GOT3 (cell line): ENCODE measurements at places on chromosomes 12 and 14.

- DNase-seq, result no peak
These were observed 1133.3 kb downstream of the BCL11B start for GRCh38 chr14:98138666-98139065.

- no peak for DNase-seq
These were observed 64.4 kb downstream of the FBXL14 start for GRCh38 chr12:1529862-1530591.

DNA sequence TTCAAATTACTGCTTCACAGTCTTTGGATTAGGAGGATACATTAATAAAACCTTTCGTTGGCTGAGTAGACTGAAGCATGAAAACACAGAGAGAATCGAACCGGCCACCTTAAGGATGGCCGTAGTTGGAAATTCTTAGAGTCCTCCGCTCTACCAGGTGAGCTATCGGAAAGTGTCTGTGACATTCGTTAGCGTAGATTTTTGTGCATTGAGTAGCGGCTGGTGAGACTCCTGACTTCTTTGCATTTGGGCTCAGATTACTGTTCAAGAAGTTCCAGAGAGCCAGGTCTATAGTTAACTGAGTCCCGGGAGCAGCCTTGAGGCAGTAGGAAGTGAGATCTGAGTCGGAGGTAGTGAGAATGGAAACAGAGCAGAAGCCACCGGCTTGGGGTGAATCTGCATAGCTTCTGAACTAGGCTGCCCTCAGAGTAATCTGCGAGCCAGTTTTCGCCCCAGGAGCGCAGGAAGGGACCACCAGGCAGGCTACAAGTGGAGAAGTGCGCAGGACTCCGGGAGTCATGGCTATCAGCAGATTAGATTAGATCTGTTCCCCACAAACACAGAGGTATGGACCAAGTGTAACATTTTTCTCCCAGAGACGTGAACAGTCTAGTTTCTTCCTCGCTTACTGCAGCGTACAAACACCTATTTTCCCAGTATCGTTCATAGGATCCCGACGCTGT is 11.0 kb downstream of the OR6S1 start:
- no peak for DNase-seq

DNA sequence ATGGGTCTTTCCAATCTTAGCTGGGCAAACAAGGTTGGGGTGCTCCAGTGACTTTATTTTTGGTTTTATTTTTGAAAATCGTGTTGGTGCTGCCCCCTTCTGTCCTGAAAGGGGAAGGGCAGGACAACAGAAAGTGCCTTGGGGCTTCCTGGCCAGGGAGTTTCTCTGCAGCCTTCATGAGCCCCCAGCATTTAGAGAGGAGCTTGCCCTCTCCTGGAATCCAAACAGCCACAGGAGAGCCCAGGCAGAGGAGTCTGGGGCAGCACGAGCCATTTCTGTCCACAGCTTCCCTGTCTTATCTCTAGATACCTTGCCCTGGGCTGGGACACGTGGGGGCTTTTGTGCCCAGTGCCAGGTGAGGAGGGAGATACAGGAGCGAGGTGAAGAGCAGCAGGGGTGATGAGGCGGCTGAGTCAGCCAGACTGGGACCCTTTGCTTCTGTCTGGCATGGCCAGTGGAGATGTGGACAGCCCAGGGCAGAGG is 4.4 kb upstream of the C1RL start:
- no peak for DNase-seq

DNA sequence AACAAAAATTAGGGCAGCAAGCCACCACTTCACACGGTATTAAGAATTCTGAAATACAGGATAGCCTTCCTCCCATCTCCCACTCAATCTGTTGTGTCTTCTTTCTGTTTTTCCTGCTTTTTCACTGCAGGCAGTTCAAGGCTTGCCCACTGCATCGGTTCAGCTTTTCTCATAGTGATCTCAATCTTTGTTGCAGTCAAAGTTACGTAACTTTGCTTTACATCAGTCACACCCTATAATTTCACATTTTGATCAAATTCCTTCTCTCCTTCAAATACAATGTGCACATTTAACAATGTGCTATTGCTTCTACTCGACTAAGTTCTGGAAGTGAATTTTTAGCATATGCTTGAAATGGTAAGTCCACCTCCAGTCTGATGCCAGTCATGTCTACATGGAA is 217.6 kb downstream of the EFCAB11 start:
- DNase-seq, result no peak

- DNase-seq, result no peak
These were observed 309.8 kb upstream of the TMEM132C start for GRCh38 chr12:127957001-127957660.

DNA sequence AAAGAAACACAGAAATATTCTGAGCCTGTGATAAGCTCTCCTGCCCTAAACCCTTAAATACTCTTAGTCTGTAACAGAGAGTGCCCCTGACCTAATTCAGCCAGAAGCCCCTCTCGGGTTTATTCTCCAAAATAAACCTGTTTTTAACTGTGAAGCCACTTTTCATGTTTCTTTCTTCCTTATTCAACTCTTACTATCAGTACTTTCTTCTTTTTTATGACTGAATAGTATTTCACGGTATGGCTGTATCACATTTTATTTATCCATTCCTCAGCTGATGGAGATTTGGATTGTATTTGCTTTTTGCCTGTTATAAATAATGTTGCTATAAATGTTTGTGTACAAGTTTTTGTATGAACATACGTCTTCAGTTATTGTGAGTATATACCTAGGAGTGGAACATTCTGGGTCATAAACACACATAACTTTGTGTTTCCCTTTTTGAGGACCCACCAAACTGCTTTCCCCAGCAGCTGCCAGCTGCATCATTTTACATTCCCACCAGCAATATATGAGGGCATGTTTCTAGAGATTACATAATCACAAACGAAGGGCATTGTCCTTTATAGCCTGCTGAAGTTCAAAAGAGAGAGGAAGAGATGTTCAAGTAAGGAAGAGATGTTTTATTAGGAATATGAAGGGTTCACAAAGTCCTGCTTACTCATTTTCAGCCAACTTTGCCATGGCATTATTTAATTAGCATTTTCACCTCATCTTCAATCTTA is 199.4 kb upstream of the NUDT4 start:
- DNase-seq, result no peak

GRCh38 chr14:55099756-55100155 is 29.3 kb upstream of the LGALS3 start:
- no peak for DNase-seq

GRCh38 chr14:89667983-89668382 is 250.9 kb upstream of the FOXN3 start:
- DNase-seq, result no peak

DNA sequence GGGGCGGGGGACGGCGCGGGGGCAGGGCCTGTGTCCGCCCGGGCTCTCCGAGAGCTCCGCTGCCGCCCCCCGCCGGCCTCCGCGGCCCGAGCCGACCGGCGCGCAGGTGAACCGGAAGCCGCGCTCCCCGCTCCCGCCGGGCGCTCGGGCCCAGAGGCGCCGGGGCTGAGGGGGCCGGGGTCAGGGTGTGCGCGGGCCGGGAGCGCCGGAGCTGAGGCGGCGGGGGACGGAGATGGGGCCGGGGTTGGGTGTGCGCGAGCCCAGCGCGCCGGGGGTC is 431 bp downstream of the HIP1R start:
- DNase-seq, result no peak

DNA sequence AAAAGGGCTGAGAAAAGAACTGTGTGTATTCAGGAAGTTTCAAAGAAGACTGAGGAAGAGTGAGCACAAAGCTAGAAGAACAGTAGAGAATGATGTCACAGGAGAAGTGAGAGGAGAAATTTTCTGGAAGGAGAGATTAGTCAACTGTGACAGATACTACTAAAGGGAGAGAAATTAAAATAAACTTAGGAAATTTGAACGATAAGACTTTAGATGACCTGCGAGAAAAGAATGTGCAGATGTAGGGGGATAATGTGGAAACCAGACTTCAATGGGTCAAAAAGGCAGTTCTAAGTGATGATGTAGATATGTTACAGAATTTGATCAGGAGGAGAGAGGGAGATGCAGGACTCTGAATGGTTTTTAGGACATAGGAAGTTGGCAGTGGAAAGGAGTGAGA is 287.4 kb downstream of the SYT1 start:
- no peak for DNase-seq

- DNase-seq, result peak; percentile 1
These were observed 355.0 kb downstream of the SNAPC1 start for GRCh38 chr14:62117010-62117750.

GRCh38 chr12:62299617-62300016 is 39.4 kb downstream of the USP15 start:
- DNase-seq, result no peak

DNA sequence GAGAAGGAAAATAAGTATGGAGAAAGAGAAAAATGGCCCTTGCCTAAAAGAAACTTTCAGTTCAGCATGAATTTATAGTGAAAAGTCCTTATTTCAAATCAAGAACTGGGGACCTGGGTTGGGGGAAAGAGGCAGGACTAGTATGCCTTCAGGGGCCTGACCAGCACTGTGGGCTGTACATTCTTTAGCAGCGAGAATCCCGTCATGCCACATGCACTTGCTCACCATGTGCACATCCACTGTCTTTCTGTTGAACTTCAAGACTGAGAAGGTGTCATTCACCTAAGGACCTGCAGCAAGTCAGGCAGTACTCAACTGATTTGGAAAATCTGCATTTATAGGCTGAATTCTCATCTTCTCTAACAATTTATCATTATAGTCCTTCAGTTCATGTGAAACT is 50.2 kb downstream of the RAB35 start:
- no peak for DNase-seq

DNA sequence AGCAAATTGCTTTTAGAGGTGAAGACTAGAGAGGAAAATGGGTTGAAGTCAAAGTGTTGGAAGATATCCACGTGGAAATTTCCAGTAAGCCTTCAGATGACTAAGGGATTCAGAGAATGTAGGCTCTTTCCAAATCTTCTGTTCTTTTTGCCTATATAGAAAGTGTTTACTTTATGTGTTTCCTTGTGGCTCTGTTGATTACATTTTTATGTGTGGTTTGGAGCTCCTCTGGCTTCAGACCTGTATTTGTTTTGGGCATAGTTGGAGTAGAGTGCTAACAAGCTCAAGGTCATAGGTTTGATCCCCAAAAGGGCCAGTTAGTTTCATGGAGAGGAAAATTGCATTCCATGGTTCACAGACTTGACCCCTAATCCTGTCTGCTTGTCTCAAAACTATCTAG is 91.9 kb downstream of the IGF1 start:
- DNase-seq, result no peak

- DNase-seq, result no peak
These were observed 7.3 kb downstream of the IL31 start for GRCh38 chr12:122166422-122167349.

GRCh38 chr14:105294142-105294597 is 6.6 kb downstream of the BRF1 start:
- no peak for DNase-seq

DNA sequence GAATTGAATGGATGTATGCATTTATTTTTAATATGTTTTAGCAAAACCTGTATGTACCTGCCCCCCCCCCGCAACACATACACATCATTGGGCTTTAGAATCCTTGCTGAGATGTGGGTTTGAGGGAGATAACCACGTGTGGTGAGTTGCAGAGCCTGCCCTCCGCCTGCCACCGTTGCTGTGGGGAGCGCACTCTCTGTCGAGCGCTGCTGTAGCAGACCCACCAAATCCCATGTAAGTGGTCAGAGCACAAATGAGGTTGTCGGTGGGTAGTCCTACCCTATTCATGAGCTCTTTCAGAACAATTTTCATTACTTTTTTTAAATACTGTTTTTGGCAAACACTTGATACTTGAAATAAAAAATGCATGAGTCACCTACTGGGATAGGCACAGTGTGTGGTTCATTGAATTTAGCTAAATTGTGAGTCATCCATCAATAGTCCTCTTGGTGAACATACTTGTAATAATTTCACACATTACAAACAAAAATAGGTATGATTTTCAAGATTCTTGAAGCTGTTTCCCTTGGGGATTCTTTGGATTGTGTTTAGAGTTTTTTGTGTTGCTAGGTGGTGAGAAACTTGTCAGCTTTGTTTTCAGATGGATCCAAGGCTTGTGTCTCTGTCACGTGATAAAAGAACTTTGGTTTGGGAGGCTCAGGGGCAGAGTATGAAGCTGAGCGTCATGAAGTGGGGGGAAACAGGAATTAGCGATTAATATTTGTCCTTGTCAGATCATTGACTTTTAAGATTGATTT is 107.6 kb downstream of the PTCSC3 start:
- DNase-seq, result no peak

DNA sequence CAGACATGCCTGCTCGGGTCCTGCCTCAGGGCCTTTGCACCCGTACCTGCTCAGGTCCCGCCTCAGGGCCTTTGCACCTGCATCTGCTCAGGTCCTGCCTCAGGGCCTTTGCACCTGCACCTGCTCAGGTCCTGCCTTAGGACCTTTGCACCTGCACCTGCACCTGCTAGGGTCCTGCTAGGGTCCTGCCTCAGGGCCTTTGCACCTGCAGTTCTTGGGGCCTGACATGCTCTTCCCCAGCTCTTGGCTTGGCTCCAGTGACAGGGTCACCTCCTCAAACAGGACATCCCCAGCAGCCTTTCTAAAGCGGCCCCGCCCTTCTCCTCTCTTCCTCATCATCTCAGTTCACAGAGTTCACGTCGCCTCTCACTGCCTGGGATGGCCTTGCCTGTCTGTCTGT is 54.9 kb upstream of the NCOR2 start:
- no peak for DNase-seq

GRCh38 chr14:53252141-53252540 is 99.0 kb upstream of the DDHD1 start:
- DNase-seq, result no peak

DNA sequence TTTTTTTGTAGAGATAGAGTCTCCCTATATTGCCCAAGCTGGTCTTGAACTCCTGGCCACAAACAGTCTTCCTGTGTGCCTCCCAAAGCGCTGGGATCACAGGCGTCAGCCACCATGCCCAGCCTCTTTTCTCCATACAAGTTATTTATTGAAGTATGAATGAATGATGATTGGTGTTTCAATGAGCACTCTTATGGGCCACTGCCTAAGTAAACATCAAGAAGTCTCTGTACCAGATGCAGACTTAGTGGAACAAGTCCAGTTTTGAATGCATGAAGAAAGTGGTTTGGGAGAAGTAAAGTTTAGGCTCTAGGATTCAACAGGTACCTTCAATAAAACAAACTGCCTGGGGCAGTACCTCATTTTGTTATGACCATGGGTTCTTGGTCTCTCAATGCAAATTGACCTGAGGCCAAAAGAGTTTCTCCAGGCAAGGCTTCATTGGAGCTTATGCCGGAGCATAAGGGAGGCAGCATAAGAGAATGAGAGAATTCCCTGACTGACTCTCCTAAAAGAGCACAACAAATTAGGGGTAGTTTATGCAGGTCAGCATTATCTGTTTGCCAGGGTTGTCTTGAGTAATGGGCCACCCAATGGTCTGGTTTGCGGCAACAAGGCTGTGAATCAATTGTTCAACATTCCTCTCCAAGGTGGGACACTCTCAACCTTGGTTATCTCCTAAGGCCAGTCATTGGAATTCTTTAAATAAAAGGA is 1.1 kb upstream of the GMFB start:
- DNase-seq, result no peak

GRCh38 chr14:94026889-94027469 is 839 bp downstream of the OTUB2 start:
- no peak for DNase-seq

DNA sequence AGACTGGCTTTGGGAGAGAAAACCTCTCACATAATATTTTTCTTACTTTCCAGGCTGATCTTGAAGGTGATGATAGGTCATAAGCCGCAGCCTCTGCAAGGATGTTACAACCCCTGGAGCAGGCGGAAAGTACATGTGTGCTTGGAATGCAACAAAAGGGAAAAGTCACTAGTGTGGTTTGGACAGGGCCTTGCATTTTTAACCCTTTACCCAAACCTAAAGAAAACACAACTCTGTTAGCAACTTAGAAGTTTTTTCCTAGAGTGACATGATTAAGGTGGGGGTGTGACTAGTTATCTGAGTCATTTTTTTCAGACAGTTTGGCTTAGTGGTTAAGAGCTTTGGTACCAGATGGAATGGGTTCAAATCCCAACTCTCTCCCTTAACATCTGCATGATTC is 97.0 kb downstream of the TMEM30B start:
- no peak for DNase-seq
